ENCODE measurements at places on chromosomes 4 and X.
A peak's percentile ranks its signal among the peaks of the same experiment; 100 is the strongest.

DNA sequence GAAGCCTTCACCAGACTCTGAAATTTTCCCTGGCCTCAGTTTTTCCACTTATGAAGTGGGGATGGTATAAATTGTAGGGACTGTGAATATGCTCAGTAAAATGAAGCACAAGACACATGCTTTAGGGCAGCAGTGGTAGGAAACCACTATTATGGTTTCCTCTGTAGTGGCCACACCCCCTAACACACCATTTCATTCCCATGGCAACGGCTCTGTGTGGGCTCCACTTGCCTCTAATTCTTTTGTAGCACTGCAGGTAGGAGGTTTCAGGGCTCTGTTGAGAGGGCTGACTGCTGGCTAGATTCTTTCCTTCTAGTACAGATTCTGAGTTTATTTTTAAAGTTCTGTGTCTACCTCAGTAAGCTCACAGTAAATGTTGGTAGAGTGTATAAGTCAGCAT is 3.5 kb upstream of the VMA21 start:
- peak; percentile 37 for ATAC-seq

GRCh38 chrX:4670606-4671005 is 957.2 kb upstream of the PRKX start:
- no peak for ATAC-seq

- ATAC-seq, result no peak
Observed at GRCh38 chr4:157303471-157303960, 83.0 kb downstream of the GRIA2 start.

DNA sequence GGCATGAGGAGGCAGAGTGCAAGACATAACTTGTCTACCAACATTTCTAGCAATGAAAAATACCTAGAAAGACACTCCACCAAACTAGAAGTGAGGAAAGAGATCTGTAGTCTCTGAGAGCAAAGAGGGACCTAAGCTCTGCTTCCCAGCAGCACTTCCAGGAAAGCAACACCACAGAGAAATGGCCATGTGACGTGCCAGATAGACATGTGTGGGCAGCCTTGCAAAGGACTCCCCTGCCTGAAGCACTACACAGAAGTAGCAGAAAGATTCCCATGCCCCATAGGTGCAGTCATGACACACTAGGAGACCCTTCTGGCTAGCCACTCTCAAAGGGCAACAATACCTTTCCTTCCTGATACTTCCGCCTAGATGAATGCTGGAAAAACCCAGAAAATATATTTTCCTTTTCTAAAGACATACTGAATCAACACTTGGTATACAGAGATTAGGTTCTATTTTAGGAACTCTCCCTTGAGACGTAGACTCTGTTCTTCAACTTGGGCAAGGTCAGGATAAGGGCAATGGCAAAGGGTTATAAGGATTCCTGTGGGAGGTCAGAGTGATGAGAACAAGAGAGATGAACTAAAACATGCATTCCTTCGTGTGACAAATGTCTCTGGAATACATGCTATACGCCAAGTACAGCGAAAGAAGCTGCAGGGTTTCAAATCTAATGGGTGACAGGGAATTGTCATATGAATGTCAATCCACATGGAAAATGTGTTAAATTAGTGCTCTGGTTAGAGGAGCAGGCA is 187.5 kb upstream of the ETNPPL start:
- no peak for ATAC-seq

- ATAC-seq, result peak; percentile 76
Observed at GRCh38 chr4:163544407-163545038, 50.0 kb downstream of the TMA16 start.

- ATAC-seq, result no peak
Observed at GRCh38 chrX:107748506-107748905, 27.1 kb downstream of the TSC22D3 start.

DNA sequence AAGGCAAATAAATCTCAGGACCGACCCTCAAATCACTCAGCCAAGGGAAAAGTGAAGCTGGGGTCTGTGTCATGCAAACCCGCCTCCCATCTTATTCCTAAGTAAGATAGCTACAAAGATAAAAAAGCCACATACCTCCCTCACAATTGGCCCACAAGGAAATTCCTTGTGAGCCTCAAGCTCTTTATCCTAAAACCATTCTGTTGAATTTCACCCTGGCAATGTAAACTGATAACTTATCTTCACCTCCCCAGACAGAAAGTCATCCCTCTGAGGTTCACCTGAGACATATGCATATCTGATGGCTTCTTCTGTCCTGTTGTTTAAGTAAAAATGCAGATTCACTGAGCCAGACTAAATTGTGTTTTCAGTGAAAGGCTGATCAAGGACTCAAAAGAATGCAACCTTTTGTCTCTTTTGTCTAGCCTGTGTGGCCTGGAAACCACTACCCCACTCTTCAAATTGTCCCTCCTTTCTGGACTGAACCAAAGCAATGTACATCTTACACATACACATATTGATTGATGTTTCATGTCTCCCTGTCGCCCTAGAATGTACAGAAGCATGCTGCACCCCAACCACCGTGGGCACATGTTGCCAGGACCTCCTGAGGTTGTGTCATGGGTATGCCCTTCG is 91.3 kb downstream of the MFAP3L start:
- no peak for ATAC-seq

DNA sequence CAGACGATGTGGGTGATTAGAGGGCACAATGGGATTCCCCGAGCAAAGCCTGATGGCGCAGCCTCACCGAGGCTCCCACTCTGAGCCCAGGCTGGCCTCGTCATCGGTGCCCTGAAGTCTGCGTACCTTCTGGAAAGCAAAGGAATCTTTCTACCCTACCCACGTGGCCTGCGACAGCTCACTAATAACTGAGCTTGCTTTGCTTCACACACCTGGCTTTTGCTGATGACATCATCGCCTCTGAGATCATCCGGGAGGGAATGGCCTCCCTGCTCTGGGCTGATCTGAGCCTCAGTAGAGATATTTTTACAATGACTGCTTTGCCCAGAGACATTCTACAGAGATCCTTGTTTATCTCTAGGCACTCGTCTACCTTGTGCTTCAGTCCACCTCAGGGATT is 45.4 kb upstream of the PDLIM3 start:
- ATAC-seq, result no peak

- ATAC-seq, result no peak
Observed at GRCh38 chr4:142043509-142043908, 407.1 kb downstream of the IL15 start.

GRCh38 chrX:2521092-2521926 is 20.5 kb upstream of the DHRSX start:
- no peak for ATAC-seq

- no peak for ATAC-seq
Observed at GRCh38 chr4:33063241-33063640, 2343.1 kb downstream of the PCDH7 start.

All from activated CD4-positive, CD25-positive, alpha-beta regulatory T cell treated with anti-CD3 and anti-CD28 coated beads, Interleukin-2, amount 50 U/mL, for 24 hours (primary cell).